ENCODE measurements at places on chromosomes 6 and 20.

GRCh38 chr6:4413073-4413472, 277.7 kb upstream of the ECI2 start:
- H3K4me3 ChIP-seq = no peak overlapping the region
- H3K4me1 ChIP-seq = no peaks in the 10 kb centered on the region
- H3K27me3 ChIP-seq = no peaks in the 10 kb centered on the region
- no peak for DNase-seq

DNA sequence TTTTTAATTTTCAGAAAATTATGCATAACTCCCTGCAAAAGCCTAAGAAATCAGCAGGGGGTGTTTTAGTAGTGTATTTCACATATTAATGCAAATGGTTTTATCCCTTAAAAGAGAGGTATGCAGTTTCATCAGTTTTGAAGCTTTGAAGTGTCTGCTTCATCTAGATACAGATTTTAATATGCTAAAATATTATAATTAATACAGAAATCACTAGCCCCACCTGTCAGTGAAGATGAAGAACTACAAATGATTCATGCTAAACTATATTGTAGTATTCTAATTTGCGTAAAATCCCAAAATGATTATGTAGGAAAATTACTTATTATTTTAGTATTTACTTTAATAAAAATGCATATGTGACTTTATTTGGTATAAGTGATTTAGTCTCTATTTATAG, 2.9 kb upstream of the TFB1M start:
- H3K27me3 ChIP-seq = no peaks in the 10 kb centered on the region
- H3K4me1 ChIP-seq = peaks cover 3% of the 10 kb centered on the region
- no peak for DNase-seq

- no peaks in the 10 kb centered on the region for H3K27me3 ChIP-seq
- H3K27ac ChIP-seq = no peak overlapping the region
- DNase-seq = no peak
- no peaks in the 10 kb centered on the region for H3K4me1 ChIP-seq
- no peaks in the 10 kb centered on the region for H3K36me3 ChIP-seq
Measured at GRCh38 chr20:52665441-52665840, 306.7 kb upstream of the TSHZ2 start.

GRCh38 chr20:15287329-15287728, 949.9 kb upstream of the FLRT3 start:
- no peak for DNase-seq
- H3K36me3 ChIP-seq = no peaks in the 10 kb centered on the region

DNA sequence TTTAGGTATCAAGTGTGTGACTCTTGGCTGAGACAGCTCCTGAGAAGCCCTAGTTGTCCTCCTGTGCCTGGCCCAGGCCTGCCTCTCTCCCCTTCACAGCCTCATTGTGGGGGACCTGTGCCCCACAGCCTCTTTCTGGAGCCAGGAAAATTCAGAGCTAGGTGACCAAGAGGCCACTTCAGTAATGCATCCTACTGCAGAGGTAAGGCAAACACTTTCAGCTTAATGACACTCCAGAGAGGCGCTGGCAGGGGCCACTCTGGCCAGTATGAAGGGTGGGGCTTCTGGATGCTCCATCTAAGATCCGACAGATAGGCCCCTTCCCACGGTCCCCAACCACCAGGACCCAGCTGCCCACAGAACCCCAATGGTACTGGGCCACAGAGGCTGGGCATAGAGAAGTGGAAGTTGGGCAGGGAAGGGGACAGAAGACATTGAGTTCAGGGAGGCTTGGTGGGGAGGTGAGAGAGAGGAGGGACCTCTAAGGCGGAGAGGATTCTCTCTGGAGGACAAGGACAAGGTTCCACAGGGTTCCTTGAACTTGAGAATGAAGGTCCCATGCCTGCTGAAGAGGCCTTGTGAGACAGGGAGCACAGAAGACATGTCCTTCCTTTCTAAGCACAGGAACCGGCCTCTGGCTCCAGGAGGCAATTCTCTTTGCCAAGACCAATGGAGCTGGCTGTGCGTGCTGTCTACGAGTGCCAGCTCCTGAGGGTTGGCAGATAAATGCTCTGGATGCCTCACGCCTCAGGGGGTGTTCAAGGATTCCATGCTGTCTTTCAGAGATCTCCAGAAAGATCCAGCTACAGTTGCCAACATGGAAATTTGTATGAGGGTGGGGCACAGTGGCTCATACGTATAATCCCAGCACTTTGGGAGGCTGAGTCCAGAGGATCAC, 46.4 kb upstream of the TGM2 start:
- peaks cover 2% of the 10 kb centered on the region for H3K27me3 ChIP-seq
- no peak overlapping the region for H3K4me3 ChIP-seq

GRCh38 chr20:19937651-19938420, 79.3 kb upstream of the NAA20 start:
- no peak overlapping the region for H3K4me3 ChIP-seq
- no peaks in the 10 kb centered on the region for H3K27me3 ChIP-seq
- DNase-seq = peak; percentile 32
- peaks cover 30% of the 10 kb centered on the region for H3K4me1 ChIP-seq
- no peak overlapping the region for H3K27ac ChIP-seq

DNA sequence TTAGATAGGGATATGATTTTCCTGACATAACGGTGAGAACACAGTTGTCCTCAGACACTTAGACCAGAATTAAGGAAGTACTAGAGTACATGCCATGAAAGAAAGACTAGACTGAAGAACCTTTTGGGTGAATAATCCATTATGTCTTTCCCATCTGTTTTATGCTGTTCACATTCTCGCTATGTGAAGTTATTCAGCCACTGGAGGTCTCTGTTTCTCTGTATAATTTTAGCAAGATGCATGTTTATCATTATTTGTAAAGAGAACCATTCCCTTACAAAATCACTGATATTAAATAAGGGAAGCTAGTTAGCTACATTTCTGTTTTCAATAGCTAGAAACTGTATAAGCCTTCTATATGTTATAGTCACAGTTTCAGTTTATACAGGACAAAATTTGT, 391.9 kb downstream of the CD109 start:
- no peak overlapping the region for H3K4me3 ChIP-seq
- H3K36me3 ChIP-seq = no peaks in the 10 kb centered on the region
- H3K27me3 ChIP-seq = no peaks in the 10 kb centered on the region
- no peaks in the 10 kb centered on the region for H3K4me1 ChIP-seq
- DNase-seq = no peak

DNA sequence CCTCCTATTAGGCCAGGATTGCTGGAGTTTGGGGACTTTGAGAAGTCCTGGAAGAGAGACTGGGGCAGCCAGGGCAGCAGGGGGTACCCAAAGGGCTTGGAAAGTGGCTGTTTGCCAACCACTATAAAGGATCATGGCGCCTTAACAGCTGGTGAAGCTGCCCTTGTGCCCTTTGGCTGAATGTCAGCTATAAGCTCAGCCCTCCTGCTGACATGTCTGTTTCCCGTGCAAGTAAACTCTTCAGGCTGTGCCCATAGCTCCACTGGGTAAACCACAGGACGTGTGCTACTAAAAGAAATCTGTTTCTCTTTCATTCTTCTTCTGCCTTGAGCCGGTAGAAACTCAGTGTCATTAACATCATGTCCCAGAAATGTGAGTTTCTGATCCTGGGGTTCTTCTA, 97.3 kb downstream of the CAP2 start:
- DNase-seq = no peak
- no peak overlapping the region for H3K27ac ChIP-seq
- no peak overlapping the region for H3K4me3 ChIP-seq
- H3K36me3 ChIP-seq = no peaks in the 10 kb centered on the region
- H3K27me3 ChIP-seq = no peaks in the 10 kb centered on the region

GRCh38 chr6:11412616-11413015, 124.9 kb upstream of the TMEM170B start:
- H3K27ac ChIP-seq = no peak overlapping the region
- H3K27me3 ChIP-seq = no peaks in the 10 kb centered on the region
- no peaks in the 10 kb centered on the region for H3K4me1 ChIP-seq

DNA sequence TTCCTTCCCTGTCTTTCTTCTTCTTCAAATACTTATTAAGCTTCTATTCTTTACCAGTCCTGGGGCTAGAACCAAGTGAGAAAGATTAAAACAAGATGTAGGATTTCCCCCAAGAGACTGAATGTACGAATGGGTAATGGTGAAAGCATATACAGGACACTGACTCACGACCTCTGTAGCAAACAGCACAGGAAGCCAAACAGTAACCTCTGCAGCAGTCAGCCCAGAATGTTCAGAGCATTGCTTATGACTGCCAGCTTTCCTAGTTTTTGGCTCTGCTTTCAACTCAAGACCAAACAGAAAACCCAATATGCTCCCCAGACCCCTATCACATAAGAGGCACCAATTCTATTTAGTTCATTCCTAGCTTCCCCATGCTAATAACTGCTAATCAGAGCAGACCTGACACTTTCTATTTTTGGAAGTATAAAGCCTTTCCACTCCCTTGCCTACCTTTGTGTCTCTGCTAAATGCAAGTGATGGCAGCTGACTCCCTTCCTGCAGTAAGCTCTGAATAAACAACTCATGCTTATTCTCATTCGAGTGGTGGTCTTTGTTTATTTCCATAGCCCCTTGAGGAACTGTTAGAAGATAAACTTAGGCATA, 690.6 kb downstream of the EPM2A start:
- H3K4me3 ChIP-seq = no peak overlapping the region
- H3K27ac ChIP-seq = no peak overlapping the region
- no peaks in the 10 kb centered on the region for H3K4me1 ChIP-seq
- no peak for DNase-seq
- no peaks in the 10 kb centered on the region for H3K36me3 ChIP-seq
- no peaks in the 10 kb centered on the region for H3K27me3 ChIP-seq

- no peak for DNase-seq
- H3K27ac ChIP-seq = no peak overlapping the region
- no peaks in the 10 kb centered on the region for H3K36me3 ChIP-seq
- no peaks in the 10 kb centered on the region for H3K4me1 ChIP-seq
Measured at GRCh38 chr6:148572676-148573335, 174.0 kb upstream of the UST start.

- peaks cover 11% of the 10 kb centered on the region for H3K4me1 ChIP-seq
- peak overlapping the region; percentile 67 for H3K4me3 ChIP-seq
- H3K36me3 ChIP-seq = peaks cover 7% of the 10 kb centered on the region
- H3K27me3 ChIP-seq = no peaks in the 10 kb centered on the region
- peak overlapping the region; percentile 97 for H3K27ac ChIP-seq
- DNase-seq = no peak
Measured at GRCh38 chr6:12010635-12011275, 1.4 kb upstream of the HIVEP1 start.

DNA sequence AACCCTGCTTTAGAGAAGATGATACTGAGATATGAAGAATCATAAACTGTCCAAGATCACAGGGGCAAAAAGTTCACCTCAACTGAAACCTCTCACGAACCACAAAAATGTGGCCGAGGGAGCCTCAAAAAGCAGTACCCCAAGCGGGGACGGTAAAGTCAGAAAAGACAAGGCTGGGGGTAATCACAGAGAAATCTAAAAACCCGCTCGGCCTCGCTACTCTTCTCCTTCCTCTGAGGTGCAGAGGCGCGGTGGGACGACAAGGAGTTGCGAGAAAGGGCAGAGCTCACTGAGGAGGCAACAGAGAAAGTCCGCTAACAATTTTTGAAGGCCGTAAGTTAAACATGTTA, 356 bp upstream of the IRAK1BP1 start:
- no peaks in the 10 kb centered on the region for H3K4me1 ChIP-seq
- peaks cover 7% of the 10 kb centered on the region for H3K36me3 ChIP-seq
- H3K27me3 ChIP-seq = no peaks in the 10 kb centered on the region

DNA sequence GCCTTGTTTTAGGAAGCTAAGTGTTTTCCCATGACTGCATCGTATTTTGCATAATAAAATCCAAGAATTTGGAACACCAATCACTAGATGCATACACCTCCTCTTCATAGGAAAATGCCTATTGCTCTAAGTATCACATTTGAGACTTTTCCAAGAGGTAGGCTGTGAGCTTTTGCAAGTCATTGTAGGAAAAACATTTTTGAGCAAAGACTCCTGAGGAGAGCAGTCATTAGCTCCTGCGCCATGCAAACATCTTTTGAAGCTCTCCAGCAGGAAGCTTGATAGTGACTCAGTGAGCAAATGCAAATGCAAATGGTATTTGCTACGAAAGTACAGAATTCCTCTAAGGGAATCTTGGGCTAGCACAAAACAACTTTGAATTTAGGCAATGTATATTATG, 750.4 kb downstream of the QKI start:
- no peak overlapping the region for H3K27ac ChIP-seq
- H3K4me1 ChIP-seq = no peaks in the 10 kb centered on the region
- H3K4me3 ChIP-seq = no peak overlapping the region
- no peaks in the 10 kb centered on the region for H3K36me3 ChIP-seq

DNA sequence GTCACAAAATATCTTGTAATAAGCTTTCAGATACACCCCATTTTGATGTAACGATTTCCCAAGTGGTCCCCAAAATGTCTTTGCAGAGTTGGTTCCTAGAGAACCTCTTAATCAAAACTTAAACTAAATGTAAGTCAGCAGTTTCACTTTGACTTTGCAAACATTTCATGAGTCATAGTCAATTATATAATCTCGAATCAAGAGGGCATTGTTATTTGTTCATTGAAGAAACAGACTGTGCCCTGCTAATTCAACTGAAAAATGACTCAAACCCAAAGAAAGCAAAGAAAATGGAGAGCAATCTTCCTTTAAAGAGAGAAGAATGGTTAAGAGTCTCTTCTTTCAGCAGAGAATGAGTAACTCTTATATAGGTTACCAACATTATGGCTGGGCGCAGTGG, 58.3 kb downstream of the IPCEF1 start:
- H3K4me1 ChIP-seq = peaks cover 4% of the 10 kb centered on the region
- no peak overlapping the region for H3K4me3 ChIP-seq
- DNase-seq = peak; percentile 17
- no peak overlapping the region for H3K27ac ChIP-seq
- H3K27me3 ChIP-seq = no peaks in the 10 kb centered on the region
- no peaks in the 10 kb centered on the region for H3K36me3 ChIP-seq

- no peaks in the 10 kb centered on the region for H3K36me3 ChIP-seq
- H3K4me1 ChIP-seq = no peaks in the 10 kb centered on the region
- H3K4me3 ChIP-seq = no peak overlapping the region
Measured at GRCh38 chr20:45685896-45686295, 15.9 kb upstream of the WFDC11 start.

GRCh38 chr6:26531897-26532296, 6.3 kb upstream of the HMGN4 start:
- no peaks in the 10 kb centered on the region for H3K36me3 ChIP-seq
- peaks cover 11% of the 10 kb centered on the region for H3K4me1 ChIP-seq
- no peaks in the 10 kb centered on the region for H3K27me3 ChIP-seq
- no peak overlapping the region for H3K27ac ChIP-seq

GRCh38 chr6:147035886-147036285, 168.3 kb upstream of the STXBP5 start:
- H3K27me3 ChIP-seq = no peaks in the 10 kb centered on the region
- no peak overlapping the region for H3K27ac ChIP-seq
- H3K4me1 ChIP-seq = no peaks in the 10 kb centered on the region
- H3K4me3 ChIP-seq = no peak overlapping the region
- no peaks in the 10 kb centered on the region for H3K36me3 ChIP-seq

GRCh38 chr6:117540670-117541069, 58.2 kb downstream of the DCBLD1 start:
- no peak overlapping the region for H3K4me3 ChIP-seq
- H3K27ac ChIP-seq = no peak overlapping the region
- H3K4me1 ChIP-seq = peaks cover 6% of the 10 kb centered on the region
- H3K36me3 ChIP-seq = peaks cover 46% of the 10 kb centered on the region

DNA sequence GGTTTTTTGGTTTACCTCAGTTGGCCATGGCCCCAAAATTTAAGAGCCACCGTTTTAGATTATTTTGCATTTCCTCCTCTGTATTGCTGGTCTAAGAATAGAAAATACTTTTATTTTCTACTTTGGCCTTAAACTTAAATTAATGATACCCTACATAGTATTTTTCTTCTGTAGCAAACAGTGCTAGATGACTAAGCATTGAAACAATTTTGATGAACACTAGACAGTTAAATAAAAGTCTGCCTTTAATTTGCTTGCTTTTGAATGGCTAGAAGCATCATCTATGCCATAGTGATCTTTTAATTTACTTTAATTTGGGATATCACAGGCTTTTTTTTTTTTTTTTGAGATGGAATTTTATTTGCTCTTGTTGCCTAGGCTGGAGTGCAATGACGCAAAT, 106.4 kb downstream of the CD109 start:
- no peak overlapping the region for H3K27ac ChIP-seq
- no peaks in the 10 kb centered on the region for H3K36me3 ChIP-seq
- H3K27me3 ChIP-seq = no peaks in the 10 kb centered on the region
- no peaks in the 10 kb centered on the region for H3K4me1 ChIP-seq
- no peak overlapping the region for H3K4me3 ChIP-seq
